ENCODE measurements at places on chromosomes 7 and 10. TPM values are rescaled to one million over a fixed set of nuclear protein-coding genes. Genes with fewer than 3 reads are reported as not detected.

The GJD4 gene
- not detected for total RNA-seq

The SMURF1 gene
- total RNA-seq, result 17.8 TPM

The SEMA3D gene
- 12.1 TPM for total RNA-seq

The TRDMT1 gene
- total RNA-seq, result 3.9 TPM

The SORCS3 gene
- not detected for total RNA-seq

The PLEKHS1 gene
- 0.09 TPM for total RNA-seq
